Stimulated activated CD4-positive, alpha-beta T cell treated with anti-CD3 and anti-CD28 coated beads, Interleukin-4, amount 100 ng/mL, for 1 hour (primary cell): ENCODE measurements at places on chromosomes 12 and 14.

DNA sequence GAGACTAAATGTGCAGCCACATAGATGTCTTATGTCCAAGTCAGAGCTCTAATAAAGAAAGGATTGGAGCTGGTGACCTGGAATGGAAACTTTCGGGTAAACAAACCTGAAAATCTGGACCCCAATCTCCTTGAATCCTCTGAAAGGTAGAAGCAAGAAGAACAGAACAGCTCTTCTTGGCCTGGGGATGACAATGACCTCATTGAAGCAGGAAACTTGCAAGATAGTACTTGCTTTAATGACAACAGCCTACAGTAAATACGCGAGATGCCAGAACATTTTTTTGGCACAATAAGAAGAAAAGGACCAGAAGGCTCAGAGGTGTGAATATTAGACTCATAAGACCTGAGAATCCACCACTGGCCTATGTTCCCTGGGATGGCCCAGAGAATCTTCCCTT is 4.1 kb upstream of the PRIMA1 start:
- DNase-seq: no peak

- no peak for DNase-seq
Observed at GRCh38 chr14:71166180-71166837, 259.1 kb downstream of the PCNX1 start.

DNA sequence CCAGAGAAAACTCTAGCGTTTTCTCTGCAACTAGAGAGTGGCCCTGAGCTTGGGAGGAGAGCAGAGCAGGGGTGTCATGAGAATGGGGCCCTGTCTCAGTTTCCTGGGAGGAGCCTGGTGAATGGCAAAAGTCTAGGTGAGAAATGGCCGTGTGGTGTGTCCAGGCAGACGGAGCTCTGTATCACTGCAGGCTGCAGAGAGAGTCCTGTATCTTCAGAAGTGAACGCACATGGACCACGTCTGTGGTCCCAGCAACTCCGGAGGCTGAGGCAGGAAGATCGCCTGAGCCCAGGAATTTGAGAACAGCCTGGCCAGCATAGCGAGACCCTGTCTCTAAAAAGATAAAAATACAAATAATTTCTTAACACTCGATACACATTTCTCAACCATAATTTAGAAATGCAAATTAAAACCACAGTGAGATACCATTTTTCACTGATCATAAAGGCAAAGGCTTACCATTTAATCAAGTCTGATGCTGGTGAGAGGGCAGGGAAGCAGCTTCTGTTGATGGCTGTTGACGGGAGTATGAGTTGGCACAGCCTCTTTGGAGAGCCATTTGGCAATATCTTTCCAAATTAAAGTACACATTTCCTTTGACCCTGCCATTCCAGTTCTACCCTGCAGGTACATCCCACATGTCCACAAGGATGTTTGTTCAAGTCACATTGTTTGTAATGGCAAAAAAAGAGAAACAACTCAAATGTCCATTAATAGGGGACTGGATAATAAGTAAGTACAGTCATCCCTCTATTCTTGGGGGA is 51.0 kb downstream of the NFKBIA start:
- no peak for DNase-seq

DNA sequence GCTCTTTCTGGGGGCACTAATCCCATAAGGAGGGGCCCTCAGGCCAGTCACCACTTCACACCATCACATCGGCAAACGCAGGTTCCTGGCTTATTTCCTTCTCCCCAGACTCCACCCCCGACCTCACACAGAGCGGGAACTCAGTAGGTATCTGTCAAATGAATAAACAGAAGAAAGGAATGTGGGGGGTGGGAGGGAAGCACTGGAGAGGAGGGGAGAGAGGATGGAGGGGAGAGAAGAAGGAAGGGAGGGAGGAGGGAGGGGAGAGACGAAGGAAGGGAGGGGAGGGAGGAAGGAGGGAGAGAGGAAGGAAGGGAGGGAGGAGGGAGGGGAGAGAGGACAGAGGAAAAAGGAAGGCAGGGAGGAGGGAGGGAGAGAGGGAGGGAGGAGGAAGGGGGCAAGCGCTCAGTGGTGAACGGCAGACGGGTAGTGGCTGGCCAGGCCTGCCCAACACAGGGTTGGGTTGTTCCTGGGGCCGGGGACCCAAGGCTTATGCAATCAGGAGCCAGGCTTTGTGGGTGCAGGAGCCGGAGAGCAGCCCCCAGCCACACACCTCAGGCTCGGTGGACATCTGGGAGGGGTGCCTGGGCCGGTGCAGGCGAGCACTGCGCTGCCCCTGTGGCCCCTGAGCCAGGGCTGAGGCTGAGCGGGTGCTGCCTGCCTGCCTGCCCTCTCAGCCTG is 52.6 kb upstream of the FBRSL1 start:
- no peak for DNase-seq

DNA sequence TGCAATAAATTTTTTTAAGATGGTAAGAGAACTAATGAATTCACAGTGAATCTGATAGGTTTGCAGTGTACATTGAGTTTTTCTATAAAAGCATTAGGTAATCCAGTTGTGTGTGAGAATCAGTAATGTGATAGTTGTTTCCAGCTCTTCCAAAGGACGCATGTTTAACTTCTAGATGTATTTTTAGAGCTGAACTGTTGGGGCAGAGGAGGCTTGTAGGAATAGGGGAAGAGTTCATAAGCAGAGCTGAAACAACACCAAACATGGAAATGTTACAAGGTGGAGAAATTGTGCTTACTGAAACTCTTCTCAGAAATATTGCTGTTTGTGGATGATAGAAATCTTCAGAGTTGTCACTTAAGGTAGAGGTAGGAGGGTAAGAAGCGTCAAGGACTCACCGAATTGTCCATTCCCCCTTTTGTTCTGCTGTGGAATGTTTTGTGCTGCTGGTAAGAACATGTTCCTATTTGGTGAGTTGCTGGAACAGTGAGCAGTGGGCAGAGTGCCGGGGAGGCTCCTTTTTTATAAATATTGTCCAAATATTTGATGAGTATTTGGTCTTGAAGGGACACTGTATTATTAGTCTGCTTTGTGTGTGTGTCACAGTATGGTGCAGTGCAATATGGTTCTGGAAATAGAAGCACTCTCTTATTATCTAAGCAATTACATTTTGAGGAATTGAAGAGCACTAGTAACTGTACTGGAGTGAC is 76.7 kb downstream of the ANO6 start:
- DNase-seq: no peak

DNA sequence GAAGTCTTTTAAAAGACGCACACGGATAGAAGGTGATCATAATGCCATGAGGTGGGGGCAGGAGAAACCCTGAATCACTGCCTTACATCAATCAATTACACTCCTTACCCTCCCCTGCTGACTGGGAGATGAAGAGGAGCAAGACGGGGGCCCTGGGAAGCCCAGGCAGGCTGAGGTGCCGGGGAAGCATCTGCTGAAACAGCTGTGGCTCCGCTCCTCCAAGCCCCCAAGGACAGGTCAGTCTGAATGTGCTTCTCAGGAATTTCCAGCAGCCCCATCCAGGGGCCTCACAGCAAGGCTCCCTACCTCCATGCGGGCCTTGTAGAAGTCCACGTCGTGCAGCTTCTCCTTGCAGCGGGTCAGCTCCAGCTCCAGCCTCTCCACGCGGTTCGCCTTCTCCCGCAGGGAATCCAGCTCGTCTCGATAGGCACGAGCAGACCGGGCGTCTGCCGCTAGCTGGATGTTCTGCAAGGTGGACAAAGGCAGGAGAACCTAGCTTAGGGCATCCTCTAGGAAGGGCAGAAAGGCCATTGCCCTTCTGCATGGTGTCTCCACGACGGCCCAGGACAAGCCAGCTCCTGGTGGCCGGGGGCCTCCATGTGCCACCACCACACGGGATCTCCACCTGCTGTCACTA is 79.8 kb downstream of the CCDC88C start:
- no peak for DNase-seq

GRCh38 chr12:54829511-54829910 is 24.8 kb upstream of the MUCL1 start:
- DNase-seq: no peak

GRCh38 chr14:42517806-42518500 is 911.3 kb downstream of the LRFN5 start:
- no peak for DNase-seq

- DNase-seq: no peak
Observed at GRCh38 chr14:63887899-63888298, 35.1 kb downstream of the SYNE2 start.

DNA sequence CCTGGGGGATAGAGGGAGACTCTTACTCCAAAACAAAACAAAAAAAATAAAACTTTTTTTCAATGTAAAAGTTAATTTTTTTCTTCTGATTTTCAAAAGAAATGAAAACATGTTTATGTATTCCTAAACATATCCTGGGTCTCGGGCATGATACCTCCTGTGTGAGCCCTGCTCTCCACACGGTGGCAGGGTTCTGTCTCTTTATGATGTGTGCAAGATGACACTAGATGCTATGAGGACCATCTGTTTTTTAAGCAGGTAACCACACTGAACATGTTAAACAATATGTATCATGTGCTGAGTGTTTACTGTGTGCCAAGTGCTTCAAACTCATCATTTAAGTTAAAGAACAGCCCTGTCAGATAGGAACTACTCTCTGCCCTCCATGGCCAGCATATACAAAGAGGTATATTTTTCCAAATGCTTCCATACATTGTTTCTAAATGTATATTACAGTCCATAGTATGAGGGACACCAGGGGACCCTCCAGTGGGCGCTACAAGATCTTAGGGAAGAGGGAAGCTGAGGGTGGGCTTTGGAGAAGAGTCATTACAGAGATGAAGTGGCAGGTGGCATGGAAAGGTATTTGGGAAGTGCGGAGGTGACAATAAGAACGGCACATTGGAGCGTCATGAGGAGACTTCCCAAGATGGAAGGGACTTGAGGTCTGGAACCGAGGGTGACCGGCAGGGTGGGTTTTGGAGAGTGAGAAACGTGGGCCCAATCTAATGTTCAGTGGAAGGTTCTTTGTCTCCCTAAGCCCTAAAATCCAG is 28.5 kb downstream of the FOS start:
- no peak for DNase-seq

- DNase-seq: no peak
Observed at GRCh38 chr12:75981247-75982168, 50.1 kb downstream of the PHLDA1 start.

- no peak for DNase-seq
Observed at GRCh38 chr12:12817616-12818015, 4.5 kb downstream of the DDX47 start.

DNA sequence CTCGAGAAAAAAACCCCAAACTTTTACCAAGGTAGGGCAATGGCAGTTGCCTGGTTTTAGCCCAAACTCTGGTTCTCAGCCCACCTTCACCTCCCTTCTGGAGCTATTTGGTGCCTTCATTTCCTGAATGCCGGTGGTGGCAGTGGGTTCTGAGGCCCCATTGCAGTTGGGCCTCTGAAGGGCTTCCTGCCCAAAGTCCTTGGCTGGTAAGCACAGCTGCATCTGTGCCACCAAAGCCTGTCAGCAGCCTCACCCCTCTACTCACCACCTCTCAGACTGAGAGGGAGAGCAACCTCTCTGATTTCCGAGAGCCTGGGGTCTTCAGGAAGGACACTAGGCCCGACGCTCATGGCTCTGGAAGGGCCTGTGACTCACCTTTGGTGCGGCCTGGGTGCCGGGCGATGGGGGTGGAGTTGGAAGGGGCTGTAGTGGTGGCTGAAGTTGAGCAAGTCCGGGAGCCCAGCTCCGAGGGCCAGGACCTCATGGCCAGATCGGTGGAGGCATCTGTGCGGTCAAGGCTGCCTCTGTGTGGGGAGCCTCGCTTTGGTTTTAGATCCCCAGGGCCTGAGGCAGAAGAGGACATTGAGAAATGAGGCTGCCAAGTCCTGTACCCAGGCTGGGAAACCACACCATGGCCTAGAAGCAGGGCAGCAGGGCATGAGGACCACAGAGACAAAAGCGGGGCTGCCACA is 38.6 kb upstream of the GPR68 start:
- no peak for DNase-seq

- peak; percentile 36 for DNase-seq
Observed at GRCh38 chr12:92065018-92065499, 80.6 kb downstream of the BTG1 start.

- no peak for DNase-seq
Observed at GRCh38 chr12:119804011-119804641, 73.0 kb downstream of the CIT start.

DNA sequence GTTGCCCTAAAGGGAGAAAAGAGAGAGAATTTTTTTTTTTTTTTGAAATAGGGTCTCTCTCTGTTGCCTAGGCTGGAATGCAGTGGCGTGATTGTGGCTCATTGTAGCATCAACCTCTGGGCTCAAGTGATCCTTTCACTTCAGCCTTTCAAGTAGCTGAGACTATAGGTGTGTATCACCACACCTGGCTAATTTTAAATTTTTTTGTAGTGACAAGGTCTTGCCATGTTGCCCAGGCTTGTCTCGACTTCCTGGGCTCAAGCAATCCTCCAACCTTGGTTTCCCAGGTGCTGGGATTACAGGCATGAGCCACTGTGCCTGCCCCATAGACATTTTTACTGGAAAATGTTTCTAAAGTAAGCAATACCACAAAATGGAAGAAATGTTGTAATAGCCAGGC is 36.8 kb downstream of the YARS2 start:
- no peak for DNase-seq

GRCh38 chr14:99270458-99271220 is 1.4 kb downstream of the BCL11B start:
- DNase-seq: peak; percentile 57

GRCh38 chr12:946212-946611 is 3.3 kb downstream of the RAD52 start:
- DNase-seq: no peak

GRCh38 chr12:58041441-58041840 is 100.1 kb downstream of the ATP23 start:
- DNase-seq: no peak

DNA sequence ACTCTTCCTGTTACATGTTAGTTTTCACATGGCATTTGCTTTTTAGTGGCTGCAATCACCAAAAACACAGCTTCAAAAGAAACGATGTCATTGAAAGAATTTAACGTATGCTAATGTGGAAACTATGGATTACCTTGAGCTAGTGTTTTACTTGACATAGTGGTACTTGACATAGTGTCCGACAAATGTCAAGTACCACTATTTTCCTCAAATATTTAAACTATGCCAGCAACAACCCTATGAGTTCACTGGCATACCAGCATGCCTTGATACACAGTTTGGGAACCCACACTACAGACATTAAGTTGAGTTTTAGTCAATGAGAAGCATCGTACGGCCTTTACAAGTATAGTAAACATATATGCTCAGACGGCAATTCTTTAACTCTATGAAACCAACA is 560.3 kb downstream of the GALC start:
- no peak for DNase-seq

GRCh38 chr12:19190292-19191031 is 60.9 kb downstream of the PLEKHA5 start:
- no peak for DNase-seq

GRCh38 chr12:94143438-94143837 is 4.9 kb upstream of the PLXNC1 start:
- DNase-seq: no peak

DNA sequence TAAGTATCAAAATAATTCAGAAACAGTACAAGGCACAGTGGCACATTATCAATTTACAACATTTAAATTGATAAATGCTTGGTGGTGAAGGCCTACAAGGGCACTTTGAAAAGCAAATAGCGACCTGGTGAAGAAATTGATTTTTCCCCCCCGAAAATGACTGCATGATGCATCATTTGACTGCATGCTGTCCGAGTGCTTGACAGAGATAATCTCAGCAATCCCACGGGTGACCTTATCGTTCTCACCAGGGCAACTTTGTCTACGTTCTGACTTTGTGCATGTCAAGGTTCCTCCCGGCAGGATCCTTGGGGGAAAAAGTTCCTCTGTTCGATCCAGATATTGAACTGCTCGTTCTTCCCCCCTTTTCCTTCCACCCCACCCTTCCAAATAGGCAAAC is 384.8 kb downstream of the EGLN3 start:
- no peak for DNase-seq

GRCh38 chr12:93098077-93098476 is 169.0 kb upstream of the EEA1 start:
- DNase-seq: peak; percentile 62

GRCh38 chr14:28707814-28708213 is 58.8 kb upstream of the FOXG1 start:
- DNase-seq: no peak
